ENCODE measurements at places on chromosomes 7 and 10. TPM values are rescaled to one million over a fixed set of nuclear protein-coding genes. Genes with fewer than 3 reads are reported as not detected.
A peak's percentile ranks its signal among the peaks of the same experiment; 100 is the strongest.

Gene ANKRD61
- not detected for total RNA-seq

Gene PRSS37
- not detected for total RNA-seq

Gene TMEM213
- total RNA-seq, result not detected

Gene CREB5
- 9.1 TPM for total RNA-seq

Gene NPFFR1
- not detected for total RNA-seq

DNA sequence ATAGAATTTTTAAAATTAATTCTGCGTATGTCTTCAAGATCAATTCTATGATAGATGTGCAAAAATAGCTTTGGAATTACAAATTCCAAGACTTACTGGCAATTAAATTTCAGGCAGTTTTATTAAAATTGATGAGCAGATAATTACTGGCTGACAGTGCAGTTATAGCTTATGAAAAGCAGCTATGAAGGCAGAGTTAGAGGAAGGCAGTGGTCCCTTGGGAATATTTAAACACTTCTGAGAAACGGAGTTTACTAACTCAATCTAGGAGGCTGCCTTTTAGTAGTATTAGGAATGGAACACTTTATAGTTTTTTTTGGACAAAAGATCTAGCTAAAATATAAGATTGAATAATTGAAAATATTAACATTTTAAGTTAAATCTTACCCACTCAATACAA, 70.8 kb downstream of the CFTR start:
- peaks cover 3% of the 10 kb centered on the region for H3K36me3 ChIP-seq
- H3K4me3 ChIP-seq, result no peak overlapping the region
- no peaks in the 10 kb centered on the region for H3K27me3 ChIP-seq
- no peak overlapping the region for H3K27ac ChIP-seq
- DNase-seq, result no peak

DNA sequence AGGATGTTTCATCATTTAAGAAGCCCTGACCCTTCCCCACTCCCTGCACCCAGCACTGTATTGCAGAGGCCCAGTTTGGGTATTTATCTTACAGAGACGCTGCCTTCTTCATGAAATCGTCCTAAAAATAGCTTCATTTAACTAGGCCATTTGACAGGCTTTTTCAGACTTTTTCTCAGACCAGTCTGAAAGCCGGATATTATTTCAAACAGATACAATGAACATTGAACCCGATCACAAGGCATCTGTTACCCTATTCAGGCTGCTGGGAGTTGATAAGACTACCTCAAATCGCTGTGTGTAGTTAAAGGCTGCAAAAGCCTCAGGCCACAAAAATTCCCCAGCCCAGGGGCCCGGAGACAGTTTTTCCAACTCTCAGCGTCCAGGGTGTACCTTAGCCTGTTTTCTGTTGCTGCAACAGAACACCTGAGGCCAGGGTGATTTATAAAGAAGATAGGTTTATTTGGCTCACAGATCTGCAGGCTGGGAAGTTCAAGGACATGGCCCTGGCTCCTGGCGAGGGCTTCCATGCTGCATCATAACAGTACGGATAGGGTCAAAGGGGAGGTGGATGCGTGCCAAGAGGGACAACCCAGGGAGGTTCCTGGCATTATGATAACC, 130.7 kb upstream of the SH2B2 start:
- peak overlapping the region; percentile 15 for H3K27ac ChIP-seq
- H3K27me3 ChIP-seq, result no peaks in the 10 kb centered on the region
- H3K36me3 ChIP-seq, result peaks cover 1% of the 10 kb centered on the region

DNA sequence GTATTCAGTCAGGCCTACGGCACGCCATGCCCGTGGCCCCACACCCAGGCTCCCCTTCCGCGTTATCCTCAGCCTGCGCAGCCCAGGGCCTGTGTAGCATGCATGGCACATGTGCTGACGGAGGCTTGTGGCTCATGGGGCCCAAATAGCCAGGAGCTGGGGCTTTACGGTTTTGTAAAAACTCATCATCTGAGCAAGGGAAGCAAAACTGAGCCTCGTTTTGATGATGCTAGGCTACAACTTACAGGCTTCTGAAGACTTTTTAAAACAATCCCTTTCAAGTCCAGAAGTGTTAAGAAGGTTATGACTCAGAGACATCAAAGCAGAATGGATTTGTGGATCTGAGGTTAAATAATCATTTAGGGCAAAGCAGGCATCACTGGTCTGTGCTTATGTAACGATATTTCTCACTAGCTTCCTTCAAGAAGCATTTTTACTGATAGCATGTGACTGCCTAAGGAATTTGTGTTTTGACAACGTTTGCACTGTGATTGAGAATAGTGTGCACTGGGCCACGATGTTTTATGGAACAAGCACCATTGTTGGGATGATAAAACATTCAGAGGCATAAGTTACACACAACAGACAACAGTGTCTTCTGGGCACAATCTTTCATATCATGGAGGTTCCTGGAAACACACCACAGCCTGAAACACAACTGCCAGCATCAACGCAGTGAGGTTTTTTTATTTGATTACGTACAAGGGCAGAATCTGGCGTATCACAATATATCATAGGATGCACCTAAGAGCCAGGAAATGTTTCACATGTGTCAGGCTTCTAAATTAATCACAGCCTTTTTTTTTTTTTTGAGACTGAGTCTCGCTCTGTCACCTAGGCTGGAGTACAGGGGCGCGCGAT, 274.3 kb downstream of the CCDC3 start:
- DNase-seq, result peak; percentile 35
- H3K27ac ChIP-seq, result no peak overlapping the region
- no peaks in the 10 kb centered on the region for H3K27me3 ChIP-seq
- peaks cover 29% of the 10 kb centered on the region for H3K4me1 ChIP-seq
- H3K36me3 ChIP-seq, result no peaks in the 10 kb centered on the region
- H3K4me3 ChIP-seq, result no peak overlapping the region

GRCh38 chr10:109956454-109957091, 33.3 kb upstream of the XPNPEP1 start:
- no peak overlapping the region for H3K27ac ChIP-seq
- no peaks in the 10 kb centered on the region for H3K36me3 ChIP-seq
- no peak overlapping the region for H3K4me3 ChIP-seq
- peaks cover 6% of the 10 kb centered on the region for H3K4me1 ChIP-seq
- H3K27me3 ChIP-seq, result no peaks in the 10 kb centered on the region

DNA sequence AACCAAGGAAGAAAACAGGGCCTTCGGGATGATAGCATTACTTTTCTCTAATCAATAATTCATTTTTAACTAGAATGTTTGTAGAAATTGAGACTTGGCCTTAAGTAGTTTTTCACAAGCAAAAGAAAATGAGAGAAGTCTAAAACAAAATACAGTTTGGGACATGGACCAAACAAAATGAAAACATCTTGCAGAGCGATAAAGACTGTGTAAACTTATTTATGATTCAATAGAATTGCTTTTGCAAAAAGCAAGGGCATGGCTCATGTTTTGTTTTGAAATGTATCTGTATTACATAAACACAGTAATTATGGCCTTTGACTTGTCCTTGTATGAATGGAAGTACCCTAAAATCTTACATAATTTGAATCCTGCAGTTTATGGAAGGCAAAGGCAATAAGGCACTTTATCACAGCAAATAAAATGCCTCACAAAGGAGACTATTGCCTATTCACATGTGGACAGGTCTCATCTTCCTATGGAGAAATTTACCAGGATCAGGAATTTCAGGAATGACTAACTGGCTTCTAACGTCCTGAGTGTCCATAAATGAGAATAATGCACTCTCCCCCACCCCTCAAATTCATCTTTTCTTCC, 295.2 kb downstream of the PTEN start:
- H3K4me1 ChIP-seq, result no peaks in the 10 kb centered on the region
- no peak overlapping the region for H3K27ac ChIP-seq
- no peak overlapping the region for H3K4me3 ChIP-seq

DNA sequence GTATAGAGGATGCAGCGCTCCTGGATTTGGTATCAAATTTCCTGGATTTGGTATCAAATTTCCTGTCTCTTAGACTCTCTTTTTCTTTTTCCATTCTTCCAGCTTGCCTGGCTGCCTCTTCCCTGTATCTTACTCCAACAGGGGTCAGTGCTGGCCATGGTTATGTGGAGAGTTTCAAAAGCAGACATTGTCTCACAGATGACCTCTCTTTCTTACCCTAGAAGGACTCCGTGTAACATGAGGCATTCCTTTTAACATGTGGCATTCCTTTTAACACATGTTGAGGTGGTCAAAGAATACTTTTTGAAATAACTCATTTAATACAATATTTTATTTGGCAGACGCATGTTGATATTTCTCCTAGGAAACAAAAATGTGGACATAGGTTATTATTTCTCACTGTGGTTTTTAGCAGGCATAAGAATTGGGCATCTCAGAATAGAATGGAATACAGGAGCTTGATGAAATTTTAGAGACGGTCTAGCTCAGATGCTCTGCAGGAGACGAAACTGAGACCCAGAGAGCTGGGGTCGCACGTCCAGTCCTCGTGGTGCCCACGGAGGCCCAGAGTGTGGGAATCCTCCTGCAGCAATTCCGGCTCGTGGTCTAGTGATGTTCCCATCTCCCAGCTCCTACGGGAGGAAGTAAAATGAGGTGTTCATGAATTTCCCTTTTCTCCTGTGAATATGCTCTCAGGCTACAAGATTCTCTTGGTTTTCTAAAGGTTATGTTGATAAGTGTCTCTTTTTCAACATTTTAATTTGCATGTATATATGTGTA, 59.6 kb upstream of the PITRM1 start:
- H3K27ac ChIP-seq, result no peak overlapping the region
- no peak for DNase-seq
- no peak overlapping the region for H3K4me3 ChIP-seq
- no peaks in the 10 kb centered on the region for H3K36me3 ChIP-seq
- H3K27me3 ChIP-seq, result no peaks in the 10 kb centered on the region
- no peaks in the 10 kb centered on the region for H3K4me1 ChIP-seq

GRCh38 chr10:6154566-6154965, 48.2 kb upstream of the PFKFB3 start:
- no peaks in the 10 kb centered on the region for H3K4me1 ChIP-seq
- H3K36me3 ChIP-seq, result no peaks in the 10 kb centered on the region

DNA sequence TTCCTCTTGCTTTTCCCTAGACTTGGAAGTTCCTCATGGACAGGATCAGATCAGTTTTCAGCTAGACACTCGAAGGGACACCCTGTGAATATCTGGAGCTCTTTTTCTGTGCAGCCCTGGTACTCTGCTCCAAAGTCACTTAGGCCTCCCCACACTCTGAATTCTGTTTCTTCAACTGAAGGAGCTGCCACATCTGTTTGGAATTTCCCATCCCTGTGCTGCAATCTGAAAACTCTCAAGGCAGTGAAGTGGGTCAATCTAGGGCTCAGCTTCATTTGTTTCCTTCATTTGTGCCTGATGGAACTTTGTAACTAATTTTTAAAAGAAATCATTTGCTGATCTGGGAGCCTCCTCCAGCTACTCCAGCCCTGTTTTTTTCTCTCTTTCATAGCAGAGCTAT, 9.6 kb downstream of the EPC1 start:
- no peak overlapping the region for H3K27ac ChIP-seq
- no peaks in the 10 kb centered on the region for H3K36me3 ChIP-seq
- DNase-seq, result no peak
- H3K27me3 ChIP-seq, result no peaks in the 10 kb centered on the region
- no peak overlapping the region for H3K4me3 ChIP-seq

DNA sequence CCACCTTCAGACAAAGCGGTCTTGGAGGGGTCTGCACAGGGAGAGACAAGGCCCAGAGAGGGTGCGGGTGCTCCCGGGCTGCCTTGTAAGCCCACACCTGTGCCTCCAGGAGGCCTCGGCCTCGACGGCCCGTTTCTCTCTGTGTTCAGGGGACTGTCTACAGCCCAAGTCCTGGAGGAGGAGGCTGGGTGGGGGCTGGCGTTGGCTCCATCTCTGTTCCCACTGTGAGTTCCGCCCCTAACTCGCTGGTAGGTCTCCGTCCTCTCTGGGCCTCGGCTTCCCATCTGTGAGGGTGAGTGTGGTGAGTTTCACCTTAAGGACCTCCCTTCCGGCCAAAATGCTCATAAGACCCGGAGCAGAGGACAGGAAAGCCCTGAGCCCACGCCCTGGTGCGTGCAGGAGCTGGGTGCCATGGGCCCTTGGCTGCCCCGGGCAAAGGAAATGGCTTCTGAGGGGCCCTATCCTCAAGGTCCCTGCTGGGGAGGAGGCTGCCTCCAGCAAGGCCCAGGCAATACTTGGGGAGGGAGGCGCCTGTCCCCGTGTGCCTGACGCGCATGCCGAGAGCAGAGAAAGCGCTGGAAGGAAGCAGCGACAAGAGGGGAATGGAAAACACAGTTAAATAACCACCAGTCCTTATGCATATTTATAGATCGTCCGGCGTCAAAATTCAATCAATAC, 276.8 kb downstream of the ELFN1 start:
- H3K27ac ChIP-seq, result no peak overlapping the region
- H3K27me3 ChIP-seq, result no peaks in the 10 kb centered on the region
- H3K4me3 ChIP-seq, result no peak overlapping the region
- no peak for DNase-seq
- H3K36me3 ChIP-seq, result no peaks in the 10 kb centered on the region
- H3K4me1 ChIP-seq, result no peaks in the 10 kb centered on the region

- H3K36me3 ChIP-seq, result no peaks in the 10 kb centered on the region
- 0 out of 2 replicates have a peak, but pooled peaks cover 2% of the 10 kb centered on the region for H3K27me3 ChIP-seq
- DNase-seq, result peak; percentile 65
- H3K4me3 ChIP-seq, result peak overlapping the region; percentile 71
- no peak overlapping the region for H3K27ac ChIP-seq
- H3K4me1 ChIP-seq, result peaks cover 5% of the 10 kb centered on the region
Observed at GRCh38 chr7:130732980-130733930, 752 bp downstream of the KLF14 start.

DNA sequence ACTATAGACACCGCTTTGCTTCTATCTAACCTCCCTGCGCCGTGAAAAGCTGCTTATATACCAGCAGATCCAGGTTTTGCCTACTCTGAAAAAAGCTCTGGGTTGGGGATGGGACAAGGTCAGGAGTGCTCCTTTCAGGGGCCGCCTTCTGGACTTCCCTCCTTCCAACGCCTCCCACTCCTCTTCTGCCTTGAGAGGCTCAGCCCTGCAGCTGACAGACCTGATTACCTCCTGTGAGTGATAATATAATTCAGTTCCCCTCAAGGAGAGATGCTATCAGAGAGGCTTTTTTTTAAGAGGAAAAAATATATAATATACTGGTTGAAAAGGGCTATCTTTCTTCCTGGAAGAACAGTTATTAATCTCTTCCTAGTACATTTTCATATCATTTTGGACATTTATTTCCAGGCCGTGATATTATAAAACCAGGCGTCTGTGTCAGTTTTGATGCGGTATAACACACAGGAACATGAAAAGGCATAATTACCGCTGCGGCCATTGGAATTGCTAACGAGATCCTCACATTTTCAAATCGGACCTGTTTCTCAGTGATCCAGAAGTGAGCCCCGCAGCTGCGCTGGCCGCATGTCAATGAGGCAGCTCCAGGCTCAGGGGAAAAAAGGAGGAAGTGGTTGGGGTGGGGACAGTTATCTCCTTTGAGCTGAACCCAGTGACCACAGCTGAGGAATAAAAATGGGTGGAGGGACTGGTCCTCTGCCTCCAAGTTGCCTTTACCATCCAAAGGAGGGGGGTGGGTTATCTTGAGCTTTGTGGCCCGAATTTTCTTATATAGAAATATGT, 457.1 kb downstream of the TYW1 start:
- no peaks in the 10 kb centered on the region for H3K36me3 ChIP-seq
- DNase-seq, result no peak
- H3K27me3 ChIP-seq, result no peaks in the 10 kb centered on the region
- no peaks in the 10 kb centered on the region for H3K4me1 ChIP-seq

All from Caco-2 (cell line).